Left renal pelvis (tissue), 4 donors: ENCODE measurements at places on chromosomes 6 and 20. TPM values are rescaled to one million over a fixed set of nuclear protein-coding genes. Genes with fewer than 3 reads are reported as not detected.

Gene TJAP1
- polyA plus RNA-seq: 26.5 TPM

Gene PRKN
- polyA plus RNA-seq: 1.5 TPM

GRCh38 chr6:97668716-97669115 is 385.7 kb upstream of the MMS22L start:
- DNase-seq: no peak

GRCh38 chr6:44000164-44000842 is 126.9 kb downstream of the MRPL14 start:
- no peak for DNase-seq

Gene C6orf118
- polyA plus RNA-seq: 0.52 TPM
